ENCODE measurements at places on chromosomes 6 and 20.

GRCh38 chr6:98639089-98639635, 195.2 kb upstream of the POU3F2 start:
- DNase-seq, result no peak

GRCh38 chr6:151993364-151993763, 185.9 kb downstream of the ESR1 start:
- no peak for DNase-seq

- no peak for DNase-seq
Observed at GRCh38 chr6:23851522-23851921, 274.5 kb upstream of the NRSN1 start.

- DNase-seq, result no peak
Observed at GRCh38 chr20:12207875-12208274, 290.2 kb downstream of the BTBD3 start.

GRCh38 chr6:139230391-139230840, 61.4 kb downstream of the TXLNB start:
- no peak for DNase-seq

GRCh38 chr6:136517002-136517401, 33.2 kb downstream of the MAP7 start:
- no peak for DNase-seq

Measured in stimulated activated CD8-positive, alpha-beta memory T cell treated with anti-CD3 and anti-CD28 coated beads, Interleukin-4, amount 100 ng/mL, for 1 hour (primary cell).